Activated naive CD8-positive, alpha-beta T cell treated with anti-CD3 and anti-CD28 coated beads for 36 hours (primary cell): ENCODE measurements at places on chromosomes 5 and 9. TPM values are rescaled to one million over a fixed set of nuclear protein-coding genes. Genes with fewer than 3 reads are reported as not detected.

GRCh38 chr5:92644266-92644886, 936.6 kb downstream of the NR2F1-AS1 start:
- DNase-seq = no peak
- H3K36me3 ChIP-seq = no peaks in the 10 kb centered on the region

DNA sequence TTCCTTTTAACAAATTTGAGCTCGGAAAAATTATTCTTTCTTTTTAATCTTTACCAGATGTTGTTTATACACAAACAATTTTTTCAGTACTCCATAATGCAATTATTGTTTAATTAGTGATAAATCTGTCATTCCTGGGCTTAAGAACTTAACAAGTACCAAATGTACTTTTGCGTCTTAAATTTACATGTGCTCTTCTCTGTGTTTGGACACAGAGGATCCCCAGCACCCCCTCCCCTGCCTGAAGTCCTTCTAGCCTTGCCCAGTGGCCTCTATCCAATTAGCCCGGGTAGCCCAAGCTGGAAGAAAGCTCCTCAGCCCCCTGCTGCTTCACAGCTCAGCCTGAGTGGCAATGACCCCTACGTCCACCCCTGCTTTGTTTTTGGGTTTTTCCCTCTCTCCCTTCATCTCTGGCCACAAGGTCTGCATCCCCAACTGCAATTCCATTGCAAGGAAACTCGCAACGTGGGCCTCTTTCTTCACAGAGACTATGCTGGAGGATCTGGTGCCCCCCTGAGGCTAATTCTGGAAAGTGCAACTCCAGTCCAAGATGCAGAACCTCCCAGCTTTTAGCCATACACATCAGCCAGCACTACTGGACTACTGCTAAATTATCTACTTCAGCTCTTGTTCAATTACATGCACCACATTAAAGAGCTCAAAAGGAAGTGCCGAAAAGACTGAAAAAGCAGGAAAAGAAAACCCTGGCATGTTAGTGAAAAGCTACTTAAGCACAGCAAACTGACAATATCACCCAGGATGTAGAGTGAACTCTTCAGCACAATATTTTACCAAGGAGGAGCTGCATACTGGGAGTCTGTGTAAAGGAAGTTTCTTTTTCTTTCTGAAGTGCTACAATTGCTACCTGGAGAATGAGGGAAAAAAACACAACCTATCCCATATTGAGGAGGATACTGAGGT, 186.2 kb downstream of the FANCC start:
- peaks cover 2% of the 10 kb centered on the region for H3K4me1 ChIP-seq
- DNase-seq = peak; percentile 21
- no peak overlapping the region for H3K4me3 ChIP-seq
- H3K27ac ChIP-seq = no peak overlapping the region
- no peaks in the 10 kb centered on the region for H3K27me3 ChIP-seq
- H3K36me3 ChIP-seq = peaks cover 2% of the 10 kb centered on the region

- H3K27ac ChIP-seq = no peak overlapping the region
- no peak overlapping the region for H3K4me3 ChIP-seq
- no peak for DNase-seq
- H3K36me3 ChIP-seq = no peaks in the 10 kb centered on the region
- no peaks in the 10 kb centered on the region for H3K4me1 ChIP-seq
- H3K27me3 ChIP-seq = no peaks in the 10 kb centered on the region
These were observed 111.2 kb downstream of the ATPSCKMT start for GRCh38 chr5:10138395-10139057.

DNA sequence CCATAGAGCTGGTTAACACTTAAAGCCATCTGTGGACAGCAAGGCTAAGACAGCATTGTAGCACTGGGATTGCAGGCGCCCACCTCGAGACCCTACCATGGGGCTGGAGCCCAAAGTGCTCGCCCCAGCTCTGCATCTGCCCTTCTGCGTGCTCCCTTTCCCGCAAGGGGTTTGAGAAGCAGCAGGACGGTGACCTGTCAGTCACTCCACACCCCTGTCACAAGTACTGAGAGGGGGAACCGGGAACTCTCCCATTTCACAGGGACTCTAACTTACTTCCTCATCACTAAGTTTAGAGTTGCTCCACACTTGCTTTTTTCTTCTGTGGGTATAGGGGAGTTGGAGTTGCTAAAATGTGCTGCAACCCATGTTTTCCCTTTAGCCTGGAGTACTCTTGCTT, 273.2 kb downstream of the SMARCA2 start:
- no peak for DNase-seq
- H3K36me3 ChIP-seq = no peaks in the 10 kb centered on the region
- H3K27ac ChIP-seq = no peak overlapping the region
- peaks cover 16% of the 10 kb centered on the region for H3K27me3 ChIP-seq

Gene SLC36A2
- total RNA-seq = not detected

Gene SPOCK1
- 0.12 TPM for total RNA-seq
